ENCODE measurements at places on chromosomes 3 and 15.

- no peak for DNase-seq
These were observed 48.5 kb downstream of the TM6SF1 start for GRCh38 chr15:83155942-83156341.

- DNase-seq = no peak
These were observed 131.4 kb downstream of the ATP1B3 start for GRCh38 chr3:142007710-142008399.

DNA sequence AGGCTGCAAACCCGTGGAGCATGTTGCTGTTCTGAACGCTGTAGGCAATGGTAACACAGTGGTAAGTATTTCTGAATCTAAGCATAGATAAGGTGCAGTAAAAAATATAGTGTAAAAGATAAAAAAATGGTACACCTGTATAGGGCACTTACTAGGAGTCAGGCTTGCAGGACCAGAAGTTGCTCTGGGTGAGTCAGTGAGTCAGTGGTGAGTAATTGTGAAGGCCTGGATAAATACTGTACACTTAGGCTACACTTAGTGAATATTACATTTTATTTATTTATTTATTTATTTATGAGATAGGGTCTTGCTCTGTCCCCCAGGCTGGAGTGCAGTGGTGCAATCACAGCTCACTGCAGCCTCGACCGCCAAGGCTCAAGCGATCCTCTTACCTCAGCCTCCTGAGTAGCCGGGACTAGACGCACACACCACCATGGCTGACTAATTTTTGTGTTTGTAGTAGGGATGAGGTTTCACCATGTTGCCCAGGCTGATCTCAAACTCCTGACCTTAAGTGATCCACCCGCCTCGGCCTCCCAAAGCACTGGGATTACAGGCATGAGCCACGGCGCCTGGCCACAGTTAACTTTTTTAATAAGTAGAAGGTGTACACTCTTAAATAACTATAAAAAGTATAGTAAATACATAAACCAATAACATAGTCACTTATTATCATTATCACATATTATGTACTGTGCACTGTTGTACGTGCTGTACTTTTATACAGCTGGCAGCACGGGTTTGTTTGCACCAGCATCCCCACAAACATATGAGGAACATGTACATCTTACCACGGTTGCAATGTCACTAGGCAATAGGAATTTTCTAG, 155.1 kb downstream of the IGF1R start:
- no peak for DNase-seq

DNA sequence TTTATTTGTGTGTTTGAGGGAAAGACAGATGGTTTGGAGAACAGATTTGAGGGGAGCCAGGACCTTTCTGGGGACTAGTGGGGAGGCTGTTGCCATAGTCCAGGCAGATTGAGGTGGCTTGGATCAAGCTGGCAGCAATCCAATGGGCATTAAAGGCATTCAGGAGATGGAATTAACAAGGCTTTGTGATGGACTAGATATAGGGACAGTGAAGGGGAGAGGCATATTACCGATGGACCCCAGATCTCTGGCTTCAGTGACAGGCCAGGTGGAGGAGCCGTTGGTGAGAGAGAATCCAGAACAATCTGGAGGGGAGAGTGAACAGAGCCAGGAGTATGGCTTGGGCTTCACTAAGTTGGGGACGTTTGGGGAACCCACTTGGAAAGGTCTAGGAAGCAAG, 124.8 kb downstream of the EEFSEC start:
- no peak for DNase-seq

DNA sequence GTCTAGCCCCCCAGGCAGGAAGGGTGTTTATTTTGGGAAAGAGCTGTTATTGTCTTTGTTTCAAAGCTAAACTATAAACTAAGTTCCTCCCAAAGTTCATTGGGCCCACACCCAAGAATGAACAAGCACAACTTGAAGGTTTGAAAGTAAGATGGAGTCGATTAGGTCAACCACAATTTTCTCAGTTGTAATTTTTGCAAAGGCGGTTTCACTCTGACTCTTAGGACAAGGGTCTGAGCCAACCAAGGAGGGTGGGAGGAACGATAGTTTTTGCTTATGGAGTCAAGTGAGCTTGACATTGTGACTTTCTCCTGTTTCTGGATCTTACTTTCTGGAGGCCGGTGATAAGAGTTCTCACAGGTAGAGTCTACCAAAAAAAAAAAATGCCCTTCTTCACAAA, 5.8 kb upstream of the ZNF770 start:
- no peak for DNase-seq

DNA sequence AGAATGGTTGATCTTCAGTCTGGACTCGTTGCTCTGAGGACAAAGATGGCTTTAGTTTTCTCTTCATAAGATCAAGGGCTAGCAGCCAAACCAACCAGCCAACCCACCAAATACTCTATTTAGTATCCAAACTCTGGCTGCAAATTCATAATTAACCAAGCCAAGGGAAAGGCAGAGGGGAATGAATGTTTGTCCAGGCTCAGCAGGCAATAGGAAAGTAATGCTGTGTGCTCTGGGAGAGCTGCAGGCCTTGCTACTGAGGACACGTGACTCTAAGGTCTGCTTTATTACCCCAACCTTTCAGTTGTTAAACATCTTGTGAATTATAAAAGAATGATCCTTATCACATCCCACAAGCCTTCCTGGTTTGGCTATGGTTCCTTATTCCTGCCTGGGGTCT, 52.3 kb upstream of the GALNT15 start:
- DNase-seq = no peak

- DNase-seq = no peak
These were observed 5.7 kb downstream of the RYK start for GRCh38 chr3:134244921-134245320.

GRCh38 chr3:132803889-132804288, 81.7 kb upstream of the NPHP3 start:
- no peak for DNase-seq

- DNase-seq = no peak
These were observed 185.1 kb upstream of the TPM1 start for GRCh38 chr15:62857411-62857853.

DNA sequence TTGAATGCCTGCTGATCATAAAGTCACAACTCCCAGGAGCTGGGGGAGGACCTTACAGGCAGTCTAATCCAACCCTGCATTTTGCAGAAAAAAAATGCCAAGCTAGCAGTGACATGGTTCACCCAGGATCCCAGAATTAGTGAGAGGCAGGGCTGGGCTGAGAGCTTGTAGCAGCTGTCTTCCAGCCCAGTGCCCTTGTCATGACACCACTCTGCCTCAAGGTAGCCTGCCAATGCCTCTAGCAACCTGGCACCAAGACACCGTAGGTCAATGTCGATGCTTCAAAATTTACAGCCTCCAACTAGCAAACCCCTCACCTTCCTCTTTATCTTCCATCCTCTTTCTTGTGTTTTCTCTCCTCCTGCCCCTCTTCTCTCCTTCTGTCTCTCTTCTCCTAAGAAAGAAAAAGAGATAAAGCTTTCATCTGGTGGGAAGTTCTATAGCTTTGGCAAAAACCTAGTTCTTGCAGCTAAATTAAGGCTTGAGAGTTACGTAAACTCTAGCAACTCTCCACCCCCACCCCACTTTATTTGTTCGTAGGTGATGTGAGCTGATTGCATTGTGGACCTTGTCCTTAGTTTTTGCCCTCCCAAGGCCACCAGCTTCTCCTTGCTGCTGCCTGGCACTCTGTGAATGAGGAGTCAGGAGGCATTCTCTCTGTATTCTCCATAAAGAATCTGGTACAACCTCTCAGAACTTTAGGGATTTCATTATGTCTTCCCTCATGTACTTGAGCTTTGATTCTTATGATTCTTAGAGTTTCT, 18.3 kb upstream of the BFSP2 start:
- DNase-seq = no peak

DNA sequence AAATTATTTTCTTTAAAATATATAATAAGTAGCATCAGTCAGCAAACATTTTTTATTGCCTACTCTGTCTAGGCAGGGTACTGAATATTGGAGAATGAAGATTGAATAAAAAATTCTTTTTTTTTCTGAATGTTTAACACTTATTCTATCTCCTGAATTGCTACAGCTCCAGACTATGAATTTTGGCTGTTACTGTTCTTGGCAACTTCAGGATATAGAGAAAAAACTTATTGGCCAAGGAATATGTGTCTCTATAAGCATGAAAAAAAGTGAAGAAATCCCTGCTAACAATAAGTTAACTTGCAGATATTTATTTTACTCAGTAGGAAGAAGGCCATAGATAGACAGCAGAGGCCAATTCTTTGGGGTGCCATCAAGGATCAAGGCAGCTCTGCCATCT, 309.6 kb downstream of the RBMS3 start:
- no peak for DNase-seq

GRCh38 chr15:39252134-39252470, 328.8 kb upstream of the THBS1 start:
- DNase-seq = no peak

GRCh38 chr15:99580076-99580475, 14.3 kb downstream of the MEF2A start:
- DNase-seq = no peak

DNA sequence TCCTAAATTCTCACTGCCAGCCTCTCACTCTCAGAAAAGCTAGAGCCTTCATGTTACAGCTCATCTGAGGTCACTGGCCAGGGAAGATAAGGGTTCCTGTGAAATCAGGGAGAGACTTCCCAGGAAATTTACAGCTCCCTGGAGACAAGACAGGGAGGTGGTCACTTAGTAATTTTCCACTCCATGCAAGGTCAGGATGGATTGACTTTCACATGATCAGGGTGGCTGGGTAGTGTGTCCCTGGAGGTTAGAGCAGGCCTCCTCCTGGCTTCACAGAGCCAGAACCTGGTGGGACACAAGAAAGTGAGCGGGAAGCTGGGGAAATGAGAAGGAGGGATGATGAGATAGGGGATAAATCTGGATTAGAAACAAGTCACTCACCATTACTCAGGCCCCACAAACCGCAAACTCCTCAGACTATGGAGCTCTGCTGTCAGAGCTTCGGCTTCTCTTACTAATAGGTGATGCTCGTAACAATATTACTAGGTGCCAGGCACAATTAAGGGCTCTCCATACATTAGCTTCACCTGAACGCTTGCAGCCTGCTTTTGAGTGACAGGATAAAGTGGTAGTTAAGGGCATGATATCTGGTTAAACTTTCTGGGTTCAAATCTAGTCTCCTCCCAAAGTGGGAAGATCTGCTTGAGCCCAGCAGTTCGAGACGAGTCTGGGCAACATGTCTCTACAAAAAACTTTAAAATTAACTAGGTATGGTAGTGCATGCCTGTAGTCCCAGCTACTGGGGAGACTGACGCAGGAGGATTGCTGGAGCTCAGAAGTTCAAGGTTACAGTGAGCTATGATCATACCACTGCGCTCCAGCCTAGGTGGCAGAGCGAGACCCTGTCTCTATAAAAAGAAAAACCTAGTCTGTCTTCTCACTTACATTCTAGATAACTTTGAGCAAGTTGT, 24.9 kb downstream of the DUOX2 start:
- no peak for DNase-seq

DNA sequence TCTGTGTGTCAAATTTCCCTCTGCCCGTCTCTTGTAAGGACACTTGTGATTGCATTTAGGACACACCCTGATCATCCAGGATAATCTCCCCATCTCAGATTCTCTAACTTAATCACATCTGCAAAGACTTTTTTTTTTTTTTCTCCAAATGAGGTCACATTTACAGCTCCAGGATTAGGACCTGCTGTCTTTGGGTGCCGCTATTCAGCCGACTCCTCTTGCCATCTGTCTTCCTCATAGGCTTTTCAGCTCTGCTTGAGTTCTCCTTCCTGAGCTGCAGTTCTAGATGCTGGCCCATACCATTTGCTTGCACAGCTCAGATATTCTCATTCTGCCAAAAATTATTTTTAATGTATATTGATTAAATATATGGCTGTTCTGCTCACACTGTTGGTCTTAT, 94.3 kb upstream of the TLE3 start:
- DNase-seq = no peak

DNA sequence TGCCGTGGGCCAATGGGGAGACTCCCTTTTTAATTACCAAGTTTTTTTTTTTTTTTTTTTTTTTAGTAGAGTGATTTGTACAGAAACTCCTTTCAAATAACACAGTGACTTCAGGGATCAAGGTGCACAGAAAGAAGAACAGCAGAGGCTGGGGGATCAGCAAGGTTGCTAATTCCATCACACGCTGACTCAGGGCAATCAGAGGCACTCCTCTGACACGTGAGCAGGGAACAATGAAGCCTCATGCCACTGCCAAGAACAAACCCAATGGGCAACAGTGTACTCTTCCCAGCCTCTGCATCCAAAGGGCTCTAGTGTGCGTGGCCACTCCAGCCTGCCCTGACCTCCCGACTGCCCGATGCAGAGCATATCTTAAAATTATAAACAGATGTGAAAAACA, 186.7 kb upstream of the WNT5A start:
- DNase-seq = no peak

- DNase-seq = no peak
These were observed 153.1 kb downstream of the TNIK start for GRCh38 chr3:171307046-171307585.

DNA sequence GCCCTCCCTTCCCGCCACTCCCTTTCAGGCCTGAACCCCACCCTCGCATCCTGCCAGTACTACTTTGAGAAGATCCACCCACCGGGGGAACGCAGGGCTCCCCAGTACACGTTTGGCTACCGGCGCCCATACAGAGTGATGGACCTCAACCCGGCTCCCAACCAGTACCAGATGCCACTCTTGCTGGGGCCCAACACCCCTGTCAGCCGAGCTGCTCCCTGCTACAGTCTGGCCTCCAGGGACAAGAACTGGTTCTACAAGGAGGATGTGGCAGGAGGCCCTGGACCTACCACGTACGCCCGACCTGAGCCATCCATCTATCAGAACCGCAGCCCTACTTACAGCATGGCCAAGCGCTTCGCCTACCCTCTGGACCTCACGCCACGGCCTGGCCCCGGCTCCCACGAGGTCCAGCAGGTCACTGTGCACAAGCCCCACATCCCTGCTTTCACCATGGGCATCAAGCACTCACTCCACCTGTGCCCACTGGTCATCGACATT, 14.4 kb upstream of the CSPG4 start:
- DNase-seq = no peak

DNA sequence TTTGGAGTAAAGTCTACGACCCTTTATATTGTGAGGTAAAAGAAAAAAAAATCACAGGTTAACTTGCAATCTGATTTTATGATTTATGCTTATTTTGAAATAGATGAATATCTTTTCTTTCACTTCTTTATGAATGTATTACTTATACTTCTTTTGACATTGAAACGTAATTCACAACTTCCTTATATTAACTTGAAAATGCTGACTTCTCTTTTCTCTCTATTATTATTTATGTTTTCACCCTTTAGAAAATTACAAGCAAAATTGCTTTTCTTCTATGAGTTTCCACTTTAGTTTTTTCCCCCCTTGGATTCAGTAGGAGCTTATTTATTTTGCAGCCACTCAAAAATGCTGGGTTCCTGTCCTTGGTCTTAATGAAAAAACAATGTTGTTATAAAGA, 25.4 kb downstream of the ACP3 start:
- DNase-seq = no peak

- DNase-seq = no peak
These were observed 33.3 kb upstream of the PAQR5 start for GRCh38 chr15:69265347-69265955.

- no peak for DNase-seq
These were observed 72.7 kb downstream of the CMTM8 start for GRCh38 chr3:32310918-32311839.

GRCh38 chr15:99105514-99106341, 848 bp downstream of the SYNM start:
- DNase-seq = no peak
